ENCODE measurements at places on chromosomes 6 and 20. TPM values are rescaled to one million over a fixed set of nuclear protein-coding genes. Genes with fewer than 3 reads are reported as not detected.
A peak's percentile ranks its signal among the peaks of the same experiment; 100 is the strongest.

DNA sequence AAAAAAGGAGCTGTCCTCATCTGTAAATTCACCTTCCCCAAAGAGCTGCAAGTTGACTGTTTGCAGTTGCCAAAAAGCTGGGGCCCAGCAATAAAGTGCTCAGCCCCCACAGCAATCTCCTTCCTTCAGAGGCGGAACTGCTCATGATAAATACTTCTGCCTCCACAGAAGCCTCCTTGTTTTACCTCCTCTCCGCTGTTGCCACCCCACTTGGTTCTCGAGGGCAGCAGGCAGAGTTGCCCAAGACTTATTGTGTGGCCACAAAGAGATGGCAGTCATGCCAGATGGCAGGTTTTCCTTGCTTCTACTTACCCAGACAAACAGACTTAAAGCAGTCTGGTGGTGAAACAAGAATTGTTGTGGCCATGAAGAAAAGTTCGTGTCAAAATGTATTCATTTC, 66.3 kb downstream of the SLX4IP start:
- no peaks in the 10 kb centered on the region for H3K36me3 ChIP-seq
- no peak overlapping the region for H3K27ac ChIP-seq
- no peak for DNase-seq
- H3K4me1 ChIP-seq: peaks cover 16% of the 10 kb centered on the region
- no peak overlapping the region for H3K4me3 ChIP-seq

GRCh38 chr6:19804205-19805128, 32.7 kb upstream of the ID4 start:
- peak; percentile 97 for DNase-seq
- peaks cover 23% of the 10 kb centered on the region for H3K4me1 ChIP-seq
- H3K4me3 ChIP-seq: peak overlapping the region; percentile 92
- peaks cover 1% of the 10 kb centered on the region for H3K36me3 ChIP-seq

DNA sequence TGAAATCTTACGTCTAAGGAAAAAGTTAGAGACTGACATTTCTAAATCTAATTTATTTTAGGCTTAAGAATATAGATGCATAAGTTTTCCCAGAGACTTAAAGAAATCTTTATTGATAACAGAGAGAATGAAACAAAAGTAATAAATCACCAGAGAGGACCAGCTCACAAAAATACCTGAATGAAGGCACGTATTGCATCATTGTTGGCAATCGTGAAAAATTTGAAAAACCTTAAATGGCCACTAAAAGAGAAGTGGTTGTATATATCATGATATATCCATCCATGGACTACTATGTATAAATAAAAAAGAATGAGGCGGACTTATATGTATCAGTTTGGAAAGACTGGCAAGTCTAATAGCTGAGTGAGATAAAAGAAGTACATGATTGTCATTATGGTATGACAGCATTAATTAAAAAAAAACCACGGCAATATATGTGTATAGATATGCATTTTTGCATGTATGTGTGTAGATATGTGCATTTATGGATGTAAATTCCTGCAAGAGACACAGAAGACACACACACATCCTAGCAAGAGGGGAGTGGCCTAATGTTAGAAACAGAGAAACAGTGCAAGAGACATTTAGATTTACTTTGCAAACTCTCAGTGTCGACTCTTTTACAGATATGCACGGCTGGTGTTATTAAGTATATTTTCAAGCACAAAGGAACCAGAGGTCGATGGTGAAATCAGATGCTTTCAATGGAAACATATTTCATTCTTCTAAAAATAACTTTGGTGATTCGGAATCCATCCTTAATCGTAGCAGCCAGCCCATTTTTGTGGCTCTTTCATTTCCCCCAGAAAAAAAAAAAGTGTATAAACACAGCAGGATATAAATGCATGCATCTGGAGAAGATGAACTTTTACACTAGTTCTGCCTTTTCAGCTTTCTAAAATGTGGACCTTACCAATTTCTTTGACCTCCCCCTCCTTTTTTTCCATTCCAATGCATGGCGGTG, 156.1 kb upstream of the SALL4 start:
- peak overlapping the region; percentile 6 for H3K4me3 ChIP-seq
- H3K27me3 ChIP-seq: no peaks in the 10 kb centered on the region
- peak overlapping the region; percentile 96 for H3K27ac ChIP-seq

DNA sequence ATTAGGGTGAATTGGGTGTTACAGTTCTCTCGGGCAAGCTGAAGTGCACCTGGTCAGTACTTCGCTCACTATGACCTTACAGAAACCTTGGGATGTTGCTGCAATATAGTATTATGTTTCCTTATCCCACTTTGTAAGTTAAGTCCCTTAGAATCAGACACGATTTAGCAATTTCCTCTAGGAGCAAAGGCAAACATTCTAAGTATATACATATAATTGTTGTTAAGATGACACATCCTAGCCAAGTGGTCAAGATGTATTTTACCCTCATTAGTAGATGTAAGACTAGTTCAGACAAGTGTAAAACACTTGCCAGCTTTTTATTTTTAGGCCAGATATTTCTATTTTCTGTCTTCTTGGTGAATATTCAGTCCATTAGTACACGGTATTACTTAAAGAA, 31.1 kb upstream of the RGS17 start:
- H3K27me3 ChIP-seq: no peaks in the 10 kb centered on the region
- H3K27ac ChIP-seq: no peak overlapping the region
- no peak for DNase-seq
- no peak overlapping the region for H3K4me3 ChIP-seq
- H3K36me3 ChIP-seq: no peaks in the 10 kb centered on the region

The TMEM74B gene
- total RNA-seq: 21.9 TPM

The SLC26A8 gene
- total RNA-seq: not detected

- H3K27me3 ChIP-seq: no peaks in the 10 kb centered on the region
- no peak overlapping the region for H3K27ac ChIP-seq
- no peak for DNase-seq
- peaks cover 31% of the 10 kb centered on the region for H3K36me3 ChIP-seq
- no peaks in the 10 kb centered on the region for H3K4me1 ChIP-seq
Observed at GRCh38 chr20:35497320-35497719, 32.1 kb downstream of the C20orf173 start.

GRCh38 chr20:35295058-35295457, 2.8 kb upstream of the FAM83C start:
- DNase-seq: no peak
- H3K4me1 ChIP-seq: peaks cover 19% of the 10 kb centered on the region
- peaks cover 31% of the 10 kb centered on the region for H3K27me3 ChIP-seq
- H3K4me3 ChIP-seq: no peak overlapping the region
- H3K36me3 ChIP-seq: no peaks in the 10 kb centered on the region
- H3K27ac ChIP-seq: no peak overlapping the region

- H3K27ac ChIP-seq: no peak overlapping the region
- H3K27me3 ChIP-seq: no peaks in the 10 kb centered on the region
- H3K36me3 ChIP-seq: peaks cover 5% of the 10 kb centered on the region
- no peak for DNase-seq
Observed at GRCh38 chr6:161238081-161238480, 35.8 kb downstream of the AGPAT4 start.

DNA sequence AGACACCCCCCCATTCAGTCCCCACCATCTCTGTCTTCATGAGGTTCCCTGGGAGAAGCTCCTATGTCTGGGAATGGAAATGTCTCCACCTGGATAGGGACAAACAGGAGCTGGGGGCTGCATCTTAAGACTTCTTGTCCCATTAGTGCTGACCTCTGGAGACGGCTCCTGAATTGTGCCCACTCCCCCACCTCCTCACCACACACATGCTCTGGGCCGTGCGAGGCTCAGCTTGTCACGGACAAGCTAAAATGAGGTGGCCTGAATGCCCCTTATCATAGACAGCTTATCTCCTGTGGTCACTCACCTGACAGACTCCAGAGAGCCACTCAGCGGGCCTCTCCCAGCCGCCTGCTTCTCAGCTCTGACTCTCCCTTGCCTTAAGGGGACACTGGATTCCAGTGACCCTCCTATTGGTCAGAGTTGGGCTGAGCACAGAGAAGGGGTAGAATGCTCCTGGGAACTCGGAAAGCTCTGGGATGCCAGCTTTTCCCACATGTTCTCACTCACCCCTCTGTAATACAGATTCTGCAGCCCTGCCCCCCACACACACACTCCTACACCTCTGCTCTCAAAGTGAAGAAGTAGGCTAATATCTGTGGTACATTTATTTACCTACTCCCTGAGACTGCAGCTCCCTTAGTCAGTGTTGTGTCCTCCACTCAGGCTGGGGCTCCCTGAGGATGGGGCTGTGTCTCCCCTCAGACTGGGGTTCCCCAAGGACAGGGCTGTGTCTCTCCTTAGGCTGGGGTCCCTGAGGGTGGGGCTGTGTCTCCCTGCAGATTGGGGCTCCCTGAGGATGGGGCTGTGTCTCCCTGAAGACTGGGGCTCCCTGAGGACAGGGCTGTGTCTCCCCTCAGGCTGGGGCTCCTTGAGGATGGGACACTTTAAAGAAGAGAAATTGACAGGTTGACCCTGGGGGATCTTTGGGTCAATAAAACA, 167.5 kb downstream of the VEGFA start:
- no peak for DNase-seq
- H3K4me3 ChIP-seq: no peak overlapping the region
- no peaks in the 10 kb centered on the region for H3K27me3 ChIP-seq

GRCh38 chr6:114024746-114025145, 53.8 kb upstream of the HDAC2 start:
- DNase-seq: no peak
- no peak overlapping the region for H3K27ac ChIP-seq
- no peak overlapping the region for H3K4me3 ChIP-seq
- H3K27me3 ChIP-seq: no peaks in the 10 kb centered on the region
- peaks cover 3% of the 10 kb centered on the region for H3K36me3 ChIP-seq
- H3K4me1 ChIP-seq: peaks cover 2% of the 10 kb centered on the region

DNA sequence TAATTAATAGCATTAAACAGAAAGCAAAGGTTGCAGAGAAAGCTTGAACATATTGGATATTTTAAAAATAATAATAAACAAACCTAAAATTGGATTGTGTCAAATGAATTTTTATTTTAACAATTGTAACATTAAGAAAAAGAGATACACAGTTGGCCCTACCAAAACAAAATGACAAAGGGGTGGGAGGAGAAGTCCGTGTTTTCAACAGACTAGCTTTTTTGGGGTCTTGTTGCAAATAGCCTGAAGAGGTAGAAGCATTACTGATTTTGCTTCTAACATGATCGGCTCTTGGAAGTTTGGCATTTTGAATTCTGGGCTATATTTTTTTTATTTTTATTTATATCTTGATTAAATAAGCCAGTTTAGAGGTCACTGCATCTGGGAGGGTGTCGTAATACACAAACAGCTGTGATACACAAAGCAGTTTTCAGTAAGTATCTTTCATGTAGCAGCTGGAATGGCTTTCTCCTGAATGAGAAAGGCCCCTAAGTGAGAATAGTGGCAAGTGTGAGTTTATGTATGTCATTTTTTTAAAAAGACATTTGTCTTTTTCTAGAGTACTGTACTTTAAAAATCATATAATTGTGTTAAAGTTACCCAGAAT, 85.5 kb upstream of the ZNF217 start:
- no peak overlapping the region for H3K4me3 ChIP-seq
- H3K4me1 ChIP-seq: peaks cover 28% of the 10 kb centered on the region
- H3K36me3 ChIP-seq: no peaks in the 10 kb centered on the region
- H3K27me3 ChIP-seq: no peaks in the 10 kb centered on the region

GRCh38 chr6:37314487-37315156, 39.2 kb upstream of the RNF8 start:
- no peak overlapping the region for H3K4me3 ChIP-seq
- H3K27me3 ChIP-seq: no peaks in the 10 kb centered on the region
- peak overlapping the region; percentile 25 for H3K27ac ChIP-seq
- H3K36me3 ChIP-seq: peaks cover 10% of the 10 kb centered on the region
- no peak for DNase-seq
- H3K4me1 ChIP-seq: peaks cover 5% of the 10 kb centered on the region

The BPIFA1 gene
- total RNA-seq: not detected

- no peak overlapping the region for H3K27ac ChIP-seq
- no peak overlapping the region for H3K4me3 ChIP-seq
- H3K4me1 ChIP-seq: no peaks in the 10 kb centered on the region
- no peak for DNase-seq
- H3K36me3 ChIP-seq: no peaks in the 10 kb centered on the region
Observed at GRCh38 chr6:136656121-136656520, 105.9 kb upstream of the MAP7 start.

- no peak overlapping the region for H3K27ac ChIP-seq
- H3K27me3 ChIP-seq: no peaks in the 10 kb centered on the region
- DNase-seq: no peak
- peaks cover 23% of the 10 kb centered on the region for H3K36me3 ChIP-seq
- no peak overlapping the region for H3K4me3 ChIP-seq
Observed at GRCh38 chr6:161139766-161140553, 133.9 kb downstream of the AGPAT4 start.

DNA sequence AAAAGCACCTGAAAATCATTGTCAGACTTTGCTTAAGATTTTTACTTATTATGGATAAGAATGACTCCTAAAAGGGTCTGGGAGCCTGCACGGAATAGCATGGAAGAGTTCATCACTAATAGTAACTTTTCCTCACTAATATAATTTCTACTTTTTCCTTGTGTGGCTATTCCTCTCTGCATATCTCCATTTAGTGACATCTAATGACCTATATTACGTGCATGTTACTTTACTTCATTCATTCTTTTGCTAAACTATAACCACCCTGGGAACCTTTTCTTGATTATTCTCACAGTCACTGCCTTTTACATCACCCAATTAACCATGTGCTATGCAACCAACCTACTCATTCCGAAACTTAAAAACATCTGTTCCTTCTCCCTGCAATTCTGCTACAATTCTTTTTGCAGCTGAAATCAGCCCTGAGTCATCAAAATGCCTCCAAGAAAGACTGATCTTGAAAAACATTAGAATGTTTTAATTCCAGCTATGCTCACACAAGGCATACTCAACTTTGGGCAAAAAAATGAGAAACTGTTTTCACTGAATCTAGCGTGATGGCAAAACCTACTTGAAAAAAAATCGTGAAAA, 313.3 kb downstream of the RNGTT start:
- H3K27ac ChIP-seq: peak overlapping the region; percentile 19
- no peak overlapping the region for H3K4me3 ChIP-seq
- H3K4me1 ChIP-seq: no peaks in the 10 kb centered on the region
- no peaks in the 10 kb centered on the region for H3K27me3 ChIP-seq
- DNase-seq: no peak
- no peaks in the 10 kb centered on the region for H3K36me3 ChIP-seq

The HLA-DPA1 gene
- total RNA-seq: 1.8 TPM

The SLX4IP gene
- total RNA-seq: 11.6 TPM
